ENCODE measurements at places on chromosomes 4 and X. TPM values are rescaled to one million over a fixed set of nuclear protein-coding genes. Genes with fewer than 3 reads are reported as not detected.

The POU3F4 gene
- total RNA-seq = not detected

The ARHGAP4 gene
- 18.6 TPM for total RNA-seq

The CXCL5 gene
- not detected for total RNA-seq

The NHS gene
- total RNA-seq = 7.1 TPM

The TBX22 gene
- not detected for total RNA-seq

The FGA gene
- total RNA-seq = not detected

The SOWAHB gene
- not detected for total RNA-seq

The UCHL1 gene
- total RNA-seq = 120 TPM

The MAGEB2 gene
- total RNA-seq = not detected

The CNGA1 gene
- total RNA-seq = not detected

The GPR119 gene
- total RNA-seq = not detected

The TMEM31 gene
- not detected for total RNA-seq

The HSD17B13 gene
- 0.45 TPM for total RNA-seq

The SLC6A14 gene
- not detected for total RNA-seq

The WWC2 gene
- total RNA-seq = 28.2 TPM

The OPHN1 gene
- total RNA-seq = 8.8 TPM

The FATE1 gene
- total RNA-seq = not detected

The AFAP1 gene
- total RNA-seq = 71.3 TPM

The ZFP92 gene
- total RNA-seq = 3.2 TPM

The PHEX gene
- total RNA-seq = 1.2 TPM

The AREG gene
- 5.4 TPM for total RNA-seq

The FOXR2 gene
- not detected for total RNA-seq

The INTU gene
- total RNA-seq = 5.9 TPM

The NUDT11 gene
- total RNA-seq = 1.2 TPM

The RPA4 gene
- 2.5 TPM for total RNA-seq

The TMEM271 gene
- 0.34 TPM for total RNA-seq

The MID1 gene
- 22.0 TPM for total RNA-seq

The TMEM255A gene
- total RNA-seq = 4.0 TPM

The NEK1 gene
- 15.8 TPM for total RNA-seq

The MAGEA3 gene
- total RNA-seq = not detected

The SMR3B gene
- not detected for total RNA-seq

The MTTP gene
- 0.45 TPM for total RNA-seq

The PDLIM3 gene
- 2,098 TPM for total RNA-seq

The TKTL1 gene
- not detected for total RNA-seq

The YY2 gene
- total RNA-seq = 1.7 TPM

The MTMR1 gene
- 19.4 TPM for total RNA-seq

The SPATA4 gene
- total RNA-seq = 0.83 TPM

The CTPS2 gene
- total RNA-seq = 18.3 TPM

The RAB40AL gene
- total RNA-seq = 0.52 TPM

The NMU gene
- total RNA-seq = not detected

The XAGE3 gene
- not detected for total RNA-seq

The HERC5 gene
- total RNA-seq = 2.9 TPM

The NLGN3 gene
- total RNA-seq = 2.7 TPM

The CTAG2 gene
- not detected for total RNA-seq

The DMRTC1 gene
- total RNA-seq = not detected

The RNF150 gene
- 33.1 TPM for total RNA-seq

The NLRP2B gene
- total RNA-seq = not detected

The AR gene
- total RNA-seq = 6.3 TPM

The PPP4R3C gene
- not detected for total RNA-seq

The LONRF3 gene
- total RNA-seq = 14.3 TPM

The SPIN2A gene
- not detected for total RNA-seq

The SERPINA7 gene
- total RNA-seq = not detected

The MSX1 gene
- 6.3 TPM for total RNA-seq
